ENCODE measurements at places on chromosomes 3 and 15.
A peak's percentile ranks its signal among the peaks of the same experiment; 100 is the strongest.

GRCh38 chr3:193744048-193744821, 151.2 kb downstream of the OPA1 start:
- DNase-seq = no peak

GRCh38 chr3:100329800-100330489, 4.6 kb upstream of the NIT2 start:
- DNase-seq = no peak

DNA sequence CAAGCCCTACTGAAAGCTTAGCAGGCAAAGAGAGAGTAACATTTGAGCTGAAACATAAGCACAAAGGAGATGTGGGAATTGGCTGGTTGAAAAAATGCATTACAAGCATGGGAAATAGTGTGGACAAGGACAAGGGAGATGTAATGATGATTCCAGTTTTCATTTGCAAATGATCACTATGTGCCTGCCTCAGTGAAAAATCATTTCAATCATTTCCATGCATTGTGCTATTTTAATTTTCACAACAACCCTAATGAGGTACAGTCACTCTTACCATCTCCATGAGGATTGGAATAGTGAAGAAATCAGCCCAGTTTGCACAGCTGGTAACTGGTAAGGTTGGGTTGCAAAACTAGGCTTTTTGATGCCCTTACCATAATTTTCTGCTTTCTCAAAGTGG, 123.2 kb downstream of the ARNT2 start:
- DNase-seq = no peak

DNA sequence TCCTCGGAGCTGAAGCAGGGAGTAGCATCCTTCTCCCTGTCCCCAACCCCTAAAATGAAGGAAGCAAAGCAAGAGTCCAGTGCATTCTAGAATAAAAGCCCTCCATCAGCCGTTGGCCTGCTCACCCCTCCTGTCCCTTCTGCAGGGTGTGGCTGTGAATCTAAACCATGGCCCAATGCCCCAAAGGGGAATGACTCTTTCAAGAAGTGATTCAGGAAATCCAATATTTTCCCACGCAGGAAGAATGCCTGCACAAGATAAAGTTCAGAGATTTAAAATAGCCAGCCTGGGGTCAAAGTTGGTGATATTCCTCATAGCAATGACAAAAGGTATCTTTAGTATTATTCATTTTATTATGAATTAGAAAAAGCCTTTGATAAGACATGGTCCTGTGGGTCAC, 38.5 kb downstream of the SLCO2A1 start:
- no peak for DNase-seq

DNA sequence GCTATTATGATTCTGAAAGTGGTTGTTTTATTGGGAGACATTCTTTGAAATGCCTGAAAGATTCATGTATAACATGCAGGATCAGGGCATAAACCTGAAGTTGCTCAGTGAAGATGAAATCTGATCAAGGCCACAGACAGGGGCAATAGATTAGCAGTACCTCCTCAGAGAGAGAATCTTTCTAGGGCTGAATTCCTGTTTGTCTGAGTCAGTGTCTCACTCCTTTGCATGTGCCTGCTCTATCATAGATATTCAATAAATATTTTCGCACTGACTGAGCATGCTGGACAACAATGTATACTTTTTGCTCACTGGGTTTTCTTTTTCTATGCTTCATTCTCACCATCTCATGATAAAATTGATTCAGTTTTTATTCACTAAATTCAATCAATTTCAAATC, 49.8 kb upstream of the PFN2 start:
- no peak for DNase-seq

- no peak for DNase-seq
Measured at GRCh38 chr3:69179740-69180372, 57.5 kb upstream of the LMOD3 start.

DNA sequence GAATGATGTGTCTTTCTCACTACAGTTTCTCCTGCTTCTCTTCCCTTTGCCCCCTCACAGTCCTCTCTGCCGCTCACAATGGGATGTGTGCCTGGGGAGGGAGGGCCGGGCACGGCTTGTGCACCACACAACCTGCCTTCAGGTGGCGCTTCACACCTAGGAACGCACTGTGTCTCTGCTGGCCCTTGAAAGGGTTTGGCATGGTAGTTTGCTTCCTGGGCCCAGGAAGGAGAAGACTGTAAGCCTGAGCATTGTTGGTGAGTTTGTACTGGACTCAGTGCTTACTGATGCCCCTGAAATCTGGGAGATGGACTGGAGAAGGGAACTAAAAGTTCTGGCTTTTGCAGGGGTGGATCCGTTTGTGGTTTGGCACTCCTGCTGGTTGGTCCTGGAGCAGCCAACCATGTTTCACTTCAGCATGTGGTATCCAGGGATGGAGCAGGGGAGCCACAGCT, 9.2 kb downstream of the ALPK3 start:
- DNase-seq = no peak

DNA sequence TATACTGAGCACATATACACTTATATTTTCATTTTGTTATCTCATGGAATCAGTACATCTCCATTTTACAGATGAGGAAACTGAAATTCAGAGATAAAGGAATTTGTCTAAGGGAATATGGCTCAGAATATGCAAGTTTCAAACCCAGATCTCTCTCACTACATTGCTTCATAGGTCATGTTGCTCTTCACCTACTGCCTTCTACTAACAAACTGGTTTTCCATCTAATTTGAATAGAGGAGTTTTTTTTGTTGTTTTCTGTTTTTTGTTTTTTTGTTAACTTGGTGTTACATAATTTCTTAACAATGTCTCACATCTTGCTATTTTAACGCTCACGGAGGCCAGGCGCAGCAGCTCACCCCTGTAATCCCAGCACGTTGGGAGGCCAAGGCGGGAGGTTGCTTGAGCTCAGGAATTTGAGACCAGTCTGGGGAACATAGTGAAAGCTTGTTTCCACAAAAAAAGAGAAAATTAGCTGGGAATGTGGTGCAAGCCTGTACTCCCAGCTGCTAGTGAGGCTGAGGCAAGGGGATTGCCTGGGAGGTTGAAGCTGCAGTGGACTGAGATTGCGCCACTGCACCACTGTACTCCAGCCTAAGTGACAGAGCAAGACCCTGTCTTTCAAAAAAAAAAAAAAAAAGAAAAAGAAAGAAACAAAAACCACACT, 37.0 kb downstream of the FMN1 start:
- DNase-seq = no peak

DNA sequence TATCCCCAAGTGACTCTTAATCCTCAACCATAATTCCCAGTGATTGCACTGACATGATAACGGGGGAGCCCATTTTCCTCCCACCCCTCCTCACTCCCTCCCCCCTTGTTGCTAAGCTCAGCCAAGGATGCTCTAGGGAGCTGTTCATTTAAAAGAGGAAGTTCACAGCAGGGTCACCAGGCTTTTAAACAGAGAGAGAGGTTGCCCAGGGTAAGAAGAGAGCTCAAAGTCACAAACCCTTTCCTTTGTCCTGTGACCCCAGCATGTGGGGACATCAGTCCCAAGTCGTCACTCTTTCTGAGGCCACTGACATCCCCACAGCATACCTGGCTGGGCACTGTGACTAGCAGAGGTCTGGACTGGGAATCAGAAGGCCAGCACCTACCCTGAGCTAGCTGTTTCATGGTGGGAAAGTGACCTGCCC, 144.1 kb downstream of the RORA start:
- no peak for DNase-seq

GRCh38 chr3:190321789-190322603, at the start of gene CLDN1:
Gene CLDN1 (minus strand): TSS chr3:190322446. CDS start chr3:190322206, 240 bp downstream.
- DNase-seq = no peak

DNA sequence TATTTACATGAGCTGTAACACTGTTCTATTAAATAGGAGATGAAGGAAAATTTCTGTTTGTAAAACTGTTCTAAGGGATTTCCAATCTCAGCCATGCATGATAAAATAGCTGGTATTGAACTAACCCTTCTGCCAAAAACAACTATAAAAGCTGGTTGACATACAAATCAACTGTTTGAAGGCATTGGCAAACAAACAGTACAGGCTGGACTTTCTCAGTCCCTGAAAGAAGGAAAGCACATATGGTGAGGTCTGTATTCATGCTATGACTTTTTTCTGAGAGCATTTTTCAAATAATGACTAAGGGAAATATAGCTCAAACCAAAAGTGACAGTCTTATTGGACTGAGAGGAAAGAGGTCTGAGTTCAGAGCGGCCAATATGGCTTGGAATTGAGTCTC, 117.0 kb upstream of the CCDC54 start:
- DNase-seq = no peak

DNA sequence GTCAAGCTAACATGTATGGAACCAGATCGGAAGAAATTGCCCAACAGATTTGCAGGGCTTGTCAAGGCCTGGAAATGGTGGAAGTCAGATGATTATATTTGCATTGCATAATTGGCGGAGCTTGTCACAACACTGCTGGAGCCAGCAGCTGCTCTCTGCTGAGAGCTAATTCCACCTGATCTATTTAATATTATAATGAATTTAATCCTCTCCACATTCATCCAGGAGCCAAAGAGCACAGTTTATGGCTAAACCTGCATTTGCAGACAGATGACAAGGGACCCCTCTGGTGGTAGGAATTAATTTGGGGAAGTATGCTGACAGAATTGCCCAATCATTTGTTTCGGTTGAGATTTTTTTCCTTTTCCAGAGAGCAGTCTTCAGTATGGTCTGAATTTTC, 730.2 kb downstream of the TUSC7 start:
- DNase-seq = no peak

DNA sequence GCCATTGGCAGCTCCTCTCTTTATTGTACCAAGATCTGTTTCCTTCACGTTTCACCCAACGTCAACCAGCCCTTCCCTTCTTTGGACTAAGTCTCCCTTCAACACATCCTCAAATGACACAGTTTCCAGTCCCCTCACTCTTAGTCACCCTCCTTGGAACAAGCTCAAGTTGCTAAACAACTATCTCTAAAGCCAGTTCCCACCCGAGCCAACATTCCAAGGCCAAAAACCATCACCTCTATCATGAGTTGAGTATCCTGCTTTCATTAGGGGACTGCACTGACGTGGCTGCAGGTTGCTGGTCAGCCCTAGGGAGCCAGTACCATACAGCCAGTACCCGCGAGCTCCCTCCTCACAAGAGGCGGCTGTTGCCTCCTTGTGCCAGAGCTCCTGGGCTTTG, 73.8 kb downstream of the LIPC start:
- DNase-seq = no peak

- no peak for DNase-seq
Measured at GRCh38 chr3:148205977-148206376, 491.7 kb upstream of the AGTR1 start.

GRCh38 chr3:178603735-178604134, 67.5 kb downstream of the KCNMB2 start:
- no peak for DNase-seq

DNA sequence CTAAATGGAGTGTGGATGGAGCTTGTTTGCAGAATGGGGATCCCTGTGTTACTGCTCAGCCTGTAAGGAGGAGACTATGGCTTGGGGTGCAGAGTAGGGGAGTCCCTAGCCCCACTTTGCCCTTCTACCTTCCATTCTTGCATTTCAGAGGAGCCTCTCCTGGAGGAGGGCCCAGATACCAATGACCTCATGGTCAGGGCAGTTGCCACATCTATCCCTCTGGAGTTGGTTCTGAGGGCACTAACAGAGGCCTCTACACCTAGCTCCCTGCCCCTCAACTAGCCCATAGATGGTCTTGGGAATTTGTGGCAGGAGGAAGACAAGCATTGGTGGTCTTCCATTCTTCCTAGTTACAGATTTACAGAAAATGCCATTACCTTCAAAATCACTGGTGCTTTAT, 6.1 kb downstream of the SKOR1 start:
- no peak for DNase-seq

DNA sequence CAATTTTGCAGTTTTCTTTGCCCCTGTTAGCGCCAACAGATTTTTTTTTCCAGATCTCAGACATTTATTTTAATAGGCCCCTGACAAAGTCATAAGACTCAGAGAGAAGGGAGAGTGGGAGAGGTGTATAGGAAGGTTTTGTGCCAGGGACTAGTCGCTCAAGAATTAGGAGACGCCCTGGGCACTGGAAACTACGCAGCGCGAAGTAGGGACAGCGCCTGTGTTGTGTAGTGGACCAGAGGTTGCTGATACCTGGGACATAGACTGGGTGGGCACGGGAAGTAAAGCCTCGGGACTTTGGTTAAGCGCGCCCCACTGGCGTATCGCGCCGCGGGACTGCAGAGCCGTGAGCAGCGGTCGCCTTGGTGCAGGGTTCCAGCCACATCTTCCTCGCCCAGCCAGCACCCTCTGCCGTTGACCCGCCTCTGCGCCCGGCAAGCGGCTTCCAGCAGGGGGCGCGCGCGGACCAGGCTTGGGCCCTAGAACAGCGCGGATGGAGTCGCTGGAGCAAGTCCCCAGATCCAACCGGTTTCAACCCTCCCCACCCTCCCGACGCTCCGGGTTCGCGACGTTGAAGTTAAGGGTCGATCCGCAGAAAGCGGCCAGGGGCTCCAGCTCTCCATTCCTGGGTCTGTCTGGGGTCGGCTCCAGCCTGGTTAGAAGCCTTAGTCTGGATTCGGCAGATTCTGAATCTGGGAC, 3.0 kb upstream of the ISLR2 start:
- DNase-seq = peak; percentile 1

- no peak for DNase-seq
Measured at GRCh38 chr15:91603384-91604080, 250.0 kb upstream of the SLCO3A1 start.

DNA sequence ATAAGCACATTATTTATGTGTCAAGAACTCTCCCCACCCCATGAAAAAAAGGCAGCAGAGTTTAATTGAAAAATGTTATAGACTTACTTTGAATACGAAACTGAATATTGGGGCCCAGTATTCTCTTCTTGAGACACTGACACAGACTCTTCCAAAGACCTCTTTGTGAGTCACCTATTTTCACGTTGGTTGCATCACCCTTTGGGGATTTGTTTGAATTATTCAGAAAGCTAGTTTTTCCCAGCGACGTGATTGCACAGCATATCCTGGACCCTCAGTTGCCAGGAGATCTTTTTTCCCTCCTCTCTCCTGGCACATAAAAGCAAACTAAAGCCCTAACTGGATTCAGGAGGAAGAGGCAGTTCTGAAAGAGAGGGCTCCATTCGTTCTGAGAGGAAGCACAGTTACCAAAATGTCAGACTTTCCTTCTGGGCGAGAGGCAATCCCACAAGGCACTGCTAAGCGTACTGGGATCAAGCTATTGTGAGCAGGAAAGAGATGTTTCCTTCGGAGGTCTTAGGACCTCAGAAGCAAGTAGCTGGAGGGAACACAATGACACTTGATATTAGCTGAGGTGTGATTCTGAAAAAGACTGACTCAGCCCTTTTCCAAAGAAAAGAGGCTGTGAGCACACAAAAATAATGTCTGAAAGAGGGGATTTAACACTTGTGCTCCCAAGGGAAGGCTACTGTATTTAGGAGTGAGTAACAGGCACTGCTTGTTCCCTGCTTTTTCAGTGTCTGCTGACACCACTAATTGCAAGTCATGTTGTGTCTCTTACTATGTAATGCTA, 65.8 kb upstream of the CADPS start:
- no peak for DNase-seq

DNA sequence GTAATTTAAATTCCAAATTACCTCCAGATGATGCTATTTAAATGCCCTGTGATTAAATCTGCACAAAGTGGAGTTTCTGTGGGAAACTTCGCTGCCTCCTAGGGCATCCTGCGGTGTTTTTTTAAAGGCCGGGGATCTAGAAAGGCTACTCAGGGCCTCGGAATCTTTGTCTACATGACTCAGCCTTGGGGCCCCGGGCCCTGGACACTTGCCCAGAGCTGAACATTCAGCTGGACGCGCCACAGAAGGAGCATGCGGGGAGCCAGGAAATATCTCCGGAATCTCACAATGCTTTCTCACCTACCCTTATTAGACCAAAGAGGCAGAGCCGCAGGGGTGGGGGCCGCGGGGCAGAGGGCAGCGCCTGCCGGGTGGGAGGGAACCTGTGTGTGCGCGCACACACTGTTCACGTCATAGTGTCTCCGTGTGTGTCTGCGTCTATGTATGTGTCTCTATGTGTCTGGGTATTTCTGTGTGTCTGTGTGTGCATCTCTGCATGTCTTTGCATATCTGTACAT, 145.5 kb upstream of the TPM1 start:
- no peak for DNase-seq
